ENCODE measurements at places on chromosomes 11 and 22.

- DNase-seq: no peak
These were observed 855.0 kb downstream of the METTL15 start for GRCh38 chr11:28963187-28963586.

DNA sequence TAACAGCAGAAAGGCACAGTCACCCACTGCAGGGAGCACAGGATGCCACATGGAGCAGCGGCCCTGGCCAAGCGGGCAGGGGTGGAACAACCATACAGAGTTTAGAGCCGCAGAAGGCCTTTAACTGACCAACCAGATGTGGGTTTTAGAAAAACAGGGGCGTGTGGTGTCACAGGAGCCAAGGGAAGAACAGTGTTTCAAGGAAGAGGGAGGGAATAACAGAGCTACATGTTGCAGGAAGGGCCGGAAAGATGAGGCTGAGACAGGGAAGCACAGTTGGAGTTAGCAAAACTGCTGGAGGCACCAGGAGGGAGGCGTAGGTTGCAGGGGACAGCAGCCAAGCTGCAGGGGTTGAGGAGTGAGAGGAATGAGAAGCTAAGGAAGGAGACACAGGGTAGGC is 7.8 kb upstream of the NAA40 start:
- no peak for DNase-seq

GRCh38 chr11:5038341-5038740 is 8.0 kb upstream of the OR52J3 start:
- no peak for DNase-seq

DNA sequence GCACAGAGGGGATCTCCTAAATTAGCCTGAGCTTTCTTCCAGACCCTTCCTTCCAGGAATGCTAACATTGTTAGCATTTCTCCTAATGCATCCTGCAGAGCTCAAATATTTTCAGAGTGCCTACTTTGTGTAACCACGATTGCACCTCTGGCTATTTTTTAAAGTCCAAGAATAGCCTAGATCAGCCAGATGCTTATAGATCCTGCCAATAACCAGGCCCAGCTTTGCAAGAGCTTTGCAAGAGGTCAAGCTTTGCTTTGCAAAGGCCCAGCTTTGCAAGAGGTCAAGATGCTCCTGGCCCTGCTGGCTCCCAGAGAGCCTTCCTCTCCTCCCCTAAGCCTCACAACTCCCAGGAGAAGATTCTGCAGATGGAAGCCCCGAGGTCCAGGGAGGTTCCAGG is 491.9 kb downstream of the MN1 start:
- DNase-seq: no peak

DNA sequence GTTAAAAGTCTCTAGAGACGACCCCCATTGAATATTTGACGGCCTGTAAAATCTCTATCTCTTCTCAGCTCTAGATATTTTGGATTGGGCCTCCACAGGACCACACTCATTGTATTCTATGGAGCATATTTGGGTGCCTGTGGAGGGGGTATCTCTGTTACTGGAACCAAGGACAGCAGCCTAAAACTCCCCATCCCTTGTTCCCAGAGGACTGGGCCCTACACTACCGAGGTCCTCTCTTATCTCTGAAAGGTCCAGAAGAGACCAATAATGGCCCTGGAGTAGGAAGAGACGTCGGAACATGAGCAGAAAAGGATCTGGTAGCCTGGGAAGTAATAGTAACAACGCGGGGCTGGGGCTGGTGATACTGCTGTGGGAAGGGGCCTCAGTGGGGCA is 542 bp downstream of the HPS4 start:
- DNase-seq: no peak

DNA sequence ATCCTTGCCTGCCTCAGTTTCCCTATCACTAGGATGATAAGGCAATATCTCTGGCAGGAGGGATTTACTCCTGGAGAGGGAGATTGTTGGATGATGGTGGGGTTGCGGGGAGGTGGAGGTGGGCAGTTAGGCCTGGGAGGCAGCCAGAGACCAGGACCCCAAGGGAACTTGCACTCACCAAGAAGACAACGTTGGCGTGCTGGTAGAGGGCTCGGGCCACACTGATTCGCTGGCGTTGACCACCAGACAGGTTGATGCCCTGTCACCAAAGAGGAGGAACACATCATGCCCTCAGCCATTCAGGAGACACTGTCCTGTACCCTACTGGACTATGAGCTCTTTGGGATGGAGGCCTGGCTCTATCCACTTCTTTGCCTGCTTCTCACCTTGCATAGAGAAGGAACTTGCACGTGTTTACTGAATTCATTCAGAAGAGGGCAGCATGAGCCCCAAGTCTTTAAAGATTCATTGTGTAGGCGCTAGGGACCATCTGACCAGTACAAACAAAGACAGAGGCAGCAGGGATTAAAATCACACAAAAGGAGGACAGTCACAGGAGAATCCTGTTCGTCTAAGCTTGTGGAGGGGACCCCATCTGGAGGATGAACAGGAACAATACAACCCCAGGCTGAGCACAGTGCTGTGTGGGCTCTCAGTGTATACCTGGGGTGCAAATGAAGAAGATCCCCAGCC is 24.2 kb upstream of the KCNJ11 start:
- no peak for DNase-seq
